ENCODE measurements at places on chromosomes 4 and X. TPM values are rescaled to one million over a fixed set of nuclear protein-coding genes. Genes with fewer than 3 reads are reported as not detected.

DNA sequence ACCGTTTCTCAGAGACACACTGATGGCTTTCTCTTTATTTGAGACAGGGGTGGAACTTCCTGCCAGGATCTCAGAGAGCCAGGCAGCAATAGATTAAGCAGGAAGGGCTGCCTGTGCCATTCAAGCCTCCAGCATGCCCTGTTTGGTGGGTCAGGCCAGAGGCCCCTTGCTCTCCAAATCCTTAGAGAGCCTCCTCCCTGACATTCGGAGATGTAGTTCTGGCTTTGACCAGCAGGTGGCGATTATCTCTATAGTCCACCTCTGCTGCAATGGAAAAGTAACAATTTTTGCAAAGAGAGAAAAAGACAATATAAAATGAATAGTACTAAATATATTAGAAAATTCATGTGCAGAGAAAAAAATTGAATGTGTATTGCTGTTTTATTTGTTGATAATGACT, 93.9 kb downstream of the NXF2B start:
- DNase-seq: no peak

- no peak for DNase-seq
Observed at GRCh38 chr4:141541851-141542250, 94.5 kb upstream of the IL15 start.

TMSB15B gene
- 14.0 TPM for polyA plus RNA-seq

EFHC2 gene
- 0.42 TPM for polyA plus RNA-seq

- no peak for DNase-seq
Observed at GRCh38 chrX:17009856-17010625, 63.6 kb downstream of the REPS2 start.

DNA sequence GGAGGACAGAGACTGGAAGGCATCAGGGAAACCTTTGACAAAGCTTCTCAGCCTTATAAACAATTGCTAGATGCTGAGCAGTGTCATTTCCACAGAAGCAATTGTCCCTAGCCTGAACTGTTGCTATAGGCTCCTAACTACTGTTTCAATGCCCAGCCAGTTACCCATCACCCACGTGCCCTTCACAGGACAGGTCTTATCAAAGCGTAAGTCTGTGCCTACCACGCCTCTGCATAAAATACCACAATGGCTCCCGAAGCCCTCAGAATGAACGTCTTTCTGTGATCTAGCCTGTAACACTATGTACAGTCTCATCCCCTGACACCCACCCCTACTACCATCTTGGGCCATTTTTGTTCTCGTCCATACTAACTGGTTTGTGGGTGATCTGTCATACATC, 134.3 kb downstream of the STK32B start:
- DNase-seq: no peak

- DNase-seq: no peak
Observed at GRCh38 chrX:9829308-9830267, 43.4 kb downstream of the SHROOM2 start.

MXRA5 gene
- 25.9 TPM for polyA plus RNA-seq

EDA gene
- not detected for polyA plus RNA-seq

DNA sequence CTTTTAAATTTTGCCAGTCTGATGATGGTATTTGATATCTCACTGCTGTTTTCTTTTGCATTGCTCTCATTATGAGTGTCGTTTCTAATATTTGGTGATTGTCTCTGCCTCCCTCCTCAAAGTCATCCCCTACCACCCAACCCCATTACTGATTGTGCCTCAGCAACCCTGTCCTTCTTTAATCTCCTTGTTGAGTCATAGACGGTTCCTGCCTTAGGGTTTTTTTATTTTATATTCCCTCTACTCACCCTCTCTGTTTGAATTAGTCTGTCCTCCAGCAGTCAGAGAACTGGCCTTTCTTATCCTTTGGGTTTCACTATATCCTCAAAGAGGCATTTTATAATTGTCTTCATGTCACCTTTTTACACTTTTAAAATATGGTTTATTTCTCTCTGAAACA, 409.3 kb upstream of the CPEB2 start:
- DNase-seq: no peak

SLC16A2 gene
- polyA plus RNA-seq: 38.5 TPM

GRCh38 chr4:2142630-2143427, 83.7 kb downstream of the NAT8L start:
- no peak for DNase-seq

- DNase-seq: no peak
Observed at GRCh38 chr4:121514443-121514842, 133.6 kb upstream of the QRFPR start.

UNC5C gene
- polyA plus RNA-seq: 0.07 TPM

FHL1 gene
- 144 TPM for polyA plus RNA-seq

DNA sequence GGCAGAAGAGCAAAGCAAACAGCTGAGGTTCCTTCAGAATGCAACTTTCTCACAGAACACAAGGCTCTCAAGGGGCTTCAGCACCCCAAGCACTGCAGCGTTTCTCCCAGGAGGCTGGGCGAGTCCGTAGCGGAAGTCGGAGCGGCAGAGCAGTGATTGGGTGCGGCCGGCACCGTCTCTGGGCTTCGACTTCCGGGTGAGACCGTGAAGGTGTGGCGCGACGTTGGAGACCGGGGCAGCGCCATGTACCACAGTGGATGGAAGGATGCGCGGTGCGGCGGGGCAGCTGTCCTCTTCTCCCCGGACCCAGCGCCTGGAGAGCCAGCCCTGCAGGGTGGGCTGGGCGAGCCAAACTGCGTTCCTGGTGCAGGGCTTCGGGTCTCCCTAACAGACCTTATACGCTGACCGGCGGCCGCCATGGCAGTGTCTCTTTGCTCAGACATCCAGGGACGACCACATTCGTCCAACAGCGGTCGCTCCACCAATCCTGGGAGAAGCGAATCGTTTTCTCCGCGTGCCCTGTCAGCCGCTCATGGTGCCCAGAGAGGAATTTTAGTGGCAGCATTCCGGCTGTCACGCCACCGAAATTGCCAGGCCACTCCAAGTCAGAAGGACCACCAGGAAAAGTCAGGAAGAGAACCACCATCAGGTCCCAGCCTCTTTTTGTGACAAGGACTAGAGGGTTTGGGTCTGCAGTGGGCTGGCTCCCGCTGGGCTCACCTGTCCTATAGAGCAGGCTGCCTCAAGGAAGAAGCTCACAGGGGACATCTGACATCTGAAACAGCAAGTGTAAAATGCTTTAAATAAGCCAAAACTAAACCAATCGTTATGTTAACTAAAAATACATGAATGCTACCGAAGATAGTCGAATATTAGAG, 20.5 kb downstream of the TRIM61 start:
- no peak for DNase-seq

GRCh38 chr4:153481478-153481877, 15.3 kb downstream of the TMEM131L start:
- DNase-seq: no peak

GRCh38 chr4:104593019-104593418, 98.3 kb upstream of the CXXC4 start:
- no peak for DNase-seq

- DNase-seq: no peak
Observed at GRCh38 chr4:141898346-141898745, 262.0 kb downstream of the IL15 start.

- DNase-seq: no peak
Observed at GRCh38 chrX:32392655-32393054, 818.7 kb downstream of the DMD start.
